CD14-positive monocyte (primary cell): ENCODE measurements at places on chromosomes 13 and 19.
A peak's percentile ranks its signal among the peaks of the same experiment; 100 is the strongest.

- peak overlapping the region; percentile 84 for H3K27ac ChIP-seq
- peaks cover 67% of the 10 kb centered on the region for H3K4me1 ChIP-seq
- DNase-seq = peak; percentile 78
- no peaks in the 10 kb centered on the region for H3K27me3 ChIP-seq
- no peaks in the 10 kb centered on the region for H3K36me3 ChIP-seq
Measured at GRCh38 chr13:76745261-76746200, 140.7 kb downstream of the KCTD12 start.

DNA sequence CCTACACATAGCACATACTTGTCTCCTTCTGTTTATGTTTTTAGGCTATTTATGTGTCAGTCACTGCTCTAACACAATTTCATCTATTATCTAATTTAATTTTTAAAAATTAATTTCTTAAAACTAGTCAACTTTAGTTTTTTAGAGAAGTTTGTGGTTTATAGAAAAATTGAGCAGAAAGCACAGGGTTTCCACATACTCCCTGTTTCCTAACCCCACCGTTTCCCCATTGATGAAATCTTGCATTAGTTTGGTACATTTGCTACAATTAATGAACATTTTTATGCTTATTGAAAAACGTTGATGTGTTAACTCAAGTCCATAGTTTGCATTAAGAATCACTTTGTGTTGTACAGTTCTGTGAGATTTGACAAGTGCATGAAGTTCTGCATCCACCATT lies 53.5 kb downstream of the TNFSF13B start:
- H3K27ac ChIP-seq = peak overlapping the region; percentile 67
- peaks cover 44% of the 10 kb centered on the region for H3K4me1 ChIP-seq
- no peak overlapping the region for H3K4me3 ChIP-seq
- no peaks in the 10 kb centered on the region for H3K27me3 ChIP-seq

DNA sequence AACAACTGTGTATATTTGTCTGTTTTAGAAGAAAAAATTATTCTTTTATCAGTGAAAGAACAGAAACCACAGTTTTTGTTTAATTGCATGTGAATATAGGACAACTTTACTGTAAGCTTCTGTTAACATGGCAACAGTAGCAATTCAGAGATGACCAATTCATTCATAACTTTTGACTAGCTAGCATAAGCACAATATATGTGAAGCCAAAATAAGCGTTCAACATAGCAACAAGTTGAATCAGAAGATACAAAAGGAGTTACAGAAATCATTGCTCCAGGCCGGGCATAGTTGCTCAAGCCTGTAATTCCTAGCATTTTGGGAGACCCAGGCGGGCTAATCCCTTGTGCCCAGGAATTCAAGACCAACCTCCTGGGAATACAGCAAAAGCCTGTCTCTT lies 197.1 kb upstream of the GPC6 start:
- H3K27me3 ChIP-seq = no peaks in the 10 kb centered on the region
- H3K4me3 ChIP-seq = no peak overlapping the region
- H3K36me3 ChIP-seq = no peaks in the 10 kb centered on the region

DNA sequence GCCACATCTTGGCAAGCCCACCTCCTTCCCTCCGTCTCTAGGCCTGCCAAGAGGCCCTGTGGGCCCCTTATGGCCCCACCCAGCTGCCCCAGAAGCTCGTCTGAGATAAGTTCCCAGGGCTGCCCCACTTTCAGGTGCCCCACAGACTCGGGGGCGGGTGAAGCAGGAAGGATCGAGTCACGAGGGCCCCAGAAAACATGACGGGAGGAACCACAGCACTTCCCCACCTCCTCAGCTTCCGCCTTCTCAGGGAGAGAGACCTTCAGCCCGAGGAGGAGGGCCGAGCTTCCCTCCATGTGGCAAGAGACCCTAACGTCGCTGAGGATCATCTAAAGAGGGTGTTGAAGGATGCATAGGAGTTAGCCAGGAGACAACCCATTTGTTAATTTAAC lies 4.5 kb upstream of the IL12RB1 start:
- no peaks in the 10 kb centered on the region for H3K36me3 ChIP-seq
- no peak overlapping the region for H3K4me3 ChIP-seq
- peak; percentile 91 for DNase-seq

- no peak overlapping the region for H3K27ac ChIP-seq
- no peaks in the 10 kb centered on the region for H3K4me1 ChIP-seq
- no peak for DNase-seq
- H3K4me3 ChIP-seq = no peak overlapping the region
- H3K36me3 ChIP-seq = no peaks in the 10 kb centered on the region
Measured at GRCh38 chr13:93172109-93172508, 54.5 kb upstream of the GPC6 start.

DNA sequence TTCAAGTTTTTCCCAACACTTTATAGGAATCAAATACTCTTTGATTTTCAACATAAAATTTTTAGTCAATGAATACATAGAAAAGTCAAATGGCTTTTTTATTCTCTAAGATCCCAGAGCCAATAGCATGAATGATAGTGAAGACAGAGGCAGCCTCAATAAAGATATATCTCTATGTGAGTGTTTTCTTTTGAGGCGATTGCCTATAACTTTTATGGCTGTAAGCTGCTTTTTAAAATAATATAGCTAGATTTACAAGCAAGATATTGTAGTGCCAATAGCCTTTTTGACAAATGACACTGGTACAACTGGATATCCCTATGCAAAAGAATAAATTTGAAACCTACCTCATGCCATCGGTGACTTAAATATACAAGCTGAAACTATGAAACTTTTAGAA lies 1705.2 kb upstream of the PCDH20 start:
- no peak for DNase-seq
- no peak overlapping the region for H3K4me3 ChIP-seq
- no peaks in the 10 kb centered on the region for H3K4me1 ChIP-seq
- H3K36me3 ChIP-seq = no peaks in the 10 kb centered on the region
- H3K27ac ChIP-seq = no peak overlapping the region
